ENCODE measurements at places on chromosomes 4 and X. TPM values are rescaled to one million over a fixed set of nuclear protein-coding genes. Genes with fewer than 3 reads are reported as not detected.

Gene HPGDS
- total RNA-seq = 1.5 TPM

GRCh38 chr4:77126809-77127208 is 30.2 kb upstream of the CCNG2 start:
- H3K4me1 ChIP-seq = peaks cover 8% of the 10 kb centered on the region
- H3K27ac ChIP-seq = no peak overlapping the region
- no peak overlapping the region for H3K4me3 ChIP-seq
- no peak for DNase-seq
- H3K27me3 ChIP-seq = peaks cover 8% of the 10 kb centered on the region

GRCh38 chr4:176031922-176032321 is 33.7 kb upstream of the WDR17 start:
- H3K4me3 ChIP-seq = no peak overlapping the region
- DNase-seq = no peak
- no peak overlapping the region for H3K27ac ChIP-seq
- H3K27me3 ChIP-seq = no peaks in the 10 kb centered on the region

GRCh38 chrX:96843566-96843965 is 40.1 kb upstream of the RPA4 start:
- H3K4me3 ChIP-seq = no peak overlapping the region
- H3K27me3 ChIP-seq = no peaks in the 10 kb centered on the region
- DNase-seq = no peak

DNA sequence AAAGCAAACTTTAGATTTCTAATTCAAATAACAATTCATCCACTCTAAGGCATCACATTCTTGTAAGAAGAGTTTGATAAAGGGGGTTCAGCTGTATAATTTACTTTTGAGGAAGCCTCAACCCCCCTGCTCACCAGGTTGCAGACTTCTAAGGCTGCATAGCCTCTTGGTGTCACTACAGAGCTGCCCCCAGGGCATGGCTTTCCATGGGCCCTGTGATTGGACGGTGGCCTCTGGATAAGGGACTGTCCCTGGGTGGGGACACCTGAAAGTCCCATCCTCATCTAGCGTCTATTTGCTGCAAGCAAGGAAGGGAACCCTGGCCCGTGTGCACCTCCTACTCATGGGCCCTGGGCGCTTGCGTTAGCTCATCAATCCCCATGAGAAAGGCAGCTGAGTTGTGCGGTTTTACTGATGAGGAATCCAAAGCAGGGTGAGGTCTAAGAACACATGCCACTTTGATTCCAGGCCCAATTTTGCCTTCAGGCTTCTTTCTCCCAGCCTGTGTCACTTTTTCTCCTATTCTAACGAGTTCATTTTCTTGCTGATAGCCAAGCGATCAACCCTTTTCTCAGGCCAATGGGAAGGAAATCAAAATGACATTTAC is 51.8 kb downstream of the SCML1 start:
- H3K27me3 ChIP-seq = peaks cover 3% of the 10 kb centered on the region
- DNase-seq = no peak
- H3K4me3 ChIP-seq = no peak overlapping the region
